ENCODE measurements at places on chromosomes 6 and 20. TPM values are rescaled to one million over a fixed set of nuclear protein-coding genes. Genes with fewer than 3 reads are reported as not detected.

- no peak for DNase-seq
Measured at GRCh38 chr6:81690073-81690472, 62.4 kb downstream of the TENT5A start.

CLDN20 gene
- total RNA-seq, result not detected

DNA sequence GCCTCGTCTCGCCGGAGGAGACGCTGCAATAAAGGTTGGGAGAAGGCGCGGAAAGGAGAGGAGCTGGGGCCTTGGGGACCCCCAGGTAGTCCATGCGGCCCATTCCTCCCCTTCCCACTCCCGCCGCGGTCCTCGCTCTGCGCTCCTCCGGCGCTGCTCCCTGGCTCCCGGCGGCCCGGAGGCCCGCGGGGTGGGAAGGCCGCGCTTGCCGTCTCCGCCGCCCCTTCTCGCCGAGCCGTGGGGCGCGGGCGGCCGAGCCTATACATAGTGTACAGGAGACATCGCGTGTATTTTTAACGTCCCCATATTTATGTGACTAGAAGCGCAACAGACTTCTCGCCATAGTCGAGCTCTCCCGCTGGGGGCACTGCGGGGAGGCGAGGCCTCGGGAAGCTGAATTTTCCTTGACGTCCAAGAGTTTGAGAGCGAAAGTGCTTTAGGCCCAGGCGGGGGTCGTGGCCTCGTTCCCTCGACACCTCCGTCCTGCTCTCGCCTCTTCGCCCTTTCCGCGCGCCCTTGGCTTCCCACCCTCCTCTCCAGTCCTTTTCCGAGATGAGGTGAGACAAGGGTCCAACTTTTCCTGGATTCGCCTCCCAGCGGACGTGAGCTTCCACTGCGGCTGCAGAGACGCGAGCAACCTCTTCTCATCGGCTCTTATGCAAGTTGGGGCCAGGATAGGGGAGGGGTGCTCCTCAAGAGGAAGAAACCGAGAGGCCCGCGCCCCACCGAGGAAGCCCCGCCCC lies 29.0 kb downstream of the SLC12A5 start:
- peak; percentile 69 for DNase-seq

GRCh38 chr6:36769183-36769675 lies 70.0 kb downstream of the CPNE5 start:
- no peak for DNase-seq

PPIL6 gene
- 0.11 TPM for total RNA-seq

MAVS gene
- 35.2 TPM for total RNA-seq

GRCh38 chr6:30037182-30037788 lies 23.8 kb upstream of the POLR1H start:
- no peak for DNase-seq

DNA sequence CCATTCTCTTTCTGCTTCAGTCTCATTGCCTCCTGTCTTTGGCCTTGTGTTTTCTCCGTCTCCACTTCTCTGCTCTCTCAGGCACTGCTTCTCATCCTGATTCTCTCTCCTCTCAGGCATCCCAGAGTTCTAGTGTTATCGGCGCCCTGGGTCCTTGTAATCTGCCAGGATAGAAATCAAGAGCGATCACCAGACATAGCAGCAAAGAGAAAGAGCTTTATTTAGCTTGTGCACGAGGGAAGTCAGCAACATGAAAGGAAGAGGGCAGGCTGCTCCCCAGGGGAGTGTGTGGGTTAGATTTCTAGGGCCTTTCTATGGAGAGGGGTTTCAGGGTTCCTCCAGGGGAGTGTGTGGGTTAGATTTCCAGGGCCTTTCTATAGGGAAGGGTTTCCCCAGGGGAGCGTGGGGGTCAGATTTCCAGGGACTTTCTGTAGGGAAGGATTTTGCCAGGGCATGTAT lies 32.5 kb downstream of the SUN5 start:
- peak; percentile 51 for DNase-seq

DNA sequence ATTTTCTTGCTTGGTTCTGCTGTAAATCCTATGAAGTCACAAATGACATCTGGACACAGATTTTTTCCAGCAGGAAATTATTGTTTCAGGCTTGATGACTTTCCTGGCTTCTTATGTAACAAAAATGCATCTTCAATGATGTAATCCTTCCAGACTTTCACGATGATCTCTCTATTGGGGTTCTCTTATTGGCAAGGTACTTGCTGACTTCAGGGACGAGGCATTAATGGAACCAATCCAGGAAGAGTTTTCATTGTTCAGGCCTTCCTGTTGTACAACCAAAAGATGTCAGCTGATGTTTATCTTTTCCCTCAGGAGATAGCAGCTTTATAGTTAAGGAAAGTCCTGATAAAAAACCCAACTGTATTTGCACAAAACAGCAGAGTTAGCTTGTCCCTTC lies 118.5 kb upstream of the MMS22L start:
- no peak for DNase-seq

- DNase-seq, result no peak
Measured at GRCh38 chr6:87660226-87660911, 41.7 kb downstream of the AKIRIN2 start.

PMEPA1 gene
- total RNA-seq, result 56.8 TPM

GRCh38 chr6:43762966-43763695 lies 6.9 kb upstream of the VEGFA start:
- no peak for DNase-seq

GRCh38 chr6:37910998-37911397 lies 91.5 kb downstream of the ZFAND3 start:
- no peak for DNase-seq

- DNase-seq, result no peak
Measured at GRCh38 chr6:51350308-51350904, 531.7 kb downstream of the TFAP2B start.

DNA sequence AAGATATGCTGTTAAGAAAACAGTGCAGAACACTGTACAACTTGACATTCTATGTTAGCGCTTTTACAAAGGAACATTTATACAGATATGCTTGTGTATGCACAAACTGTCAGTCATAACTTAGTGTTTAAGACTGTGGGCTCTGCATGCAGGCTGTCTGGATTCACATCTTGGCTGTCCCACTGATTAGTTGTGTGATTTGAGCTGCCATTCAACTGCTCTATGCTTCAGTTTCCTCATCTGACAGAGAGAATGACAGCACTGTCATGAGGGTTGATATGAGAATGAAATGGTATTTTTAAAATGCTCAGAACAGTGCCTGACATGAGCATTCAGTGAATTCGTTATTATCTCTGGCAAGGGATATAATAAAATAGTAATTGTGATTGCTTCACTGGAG lies 8.7 kb downstream of the SLC25A27 start:
- no peak for DNase-seq

INSM1 gene
- not detected for total RNA-seq

OTOR gene
- total RNA-seq, result not detected

DBNDD2 gene
- 100 TPM for total RNA-seq

GSTA3 gene
- total RNA-seq, result not detected

DNA sequence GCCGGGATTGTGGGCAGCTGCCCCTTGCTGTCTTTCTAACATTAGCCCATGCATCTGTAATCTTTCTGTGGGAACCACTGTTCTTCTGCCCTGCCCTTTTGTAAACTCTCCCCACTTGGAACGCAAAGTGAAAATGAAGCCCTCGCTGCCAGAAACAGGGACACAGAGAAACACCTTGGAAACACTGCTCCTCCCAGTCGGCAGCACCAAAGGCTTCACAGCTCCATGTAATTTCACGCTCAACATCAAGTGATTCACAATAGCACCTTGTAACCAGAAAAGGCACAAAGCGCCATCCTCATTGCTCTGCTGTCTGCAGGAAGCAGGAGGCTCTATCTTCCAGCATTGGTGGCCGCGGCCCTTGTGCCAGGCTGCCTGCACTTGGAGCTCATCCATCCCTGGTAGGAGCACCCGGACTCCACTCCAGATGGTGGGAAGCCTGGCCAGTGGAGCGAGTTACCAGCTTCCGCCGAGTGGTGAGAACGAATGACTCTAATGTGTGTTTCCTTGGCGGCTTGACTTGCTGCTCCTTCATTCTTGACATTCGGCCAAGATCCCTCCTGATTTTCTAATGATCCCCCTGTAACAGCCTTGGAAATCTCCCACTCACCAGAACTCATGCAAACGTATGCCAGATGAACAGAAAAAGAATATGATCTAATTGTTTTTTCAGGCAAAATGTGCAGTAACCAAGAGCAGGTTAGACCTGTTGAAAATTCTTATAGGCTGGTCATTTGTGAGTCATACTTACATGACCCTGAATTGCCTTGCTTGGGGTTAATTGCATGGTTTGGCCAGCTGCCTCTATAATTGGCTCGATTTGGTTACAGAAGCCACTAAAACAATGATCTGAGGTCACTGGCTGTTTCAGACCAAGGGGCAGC lies 169.1 kb upstream of the CDYL start:
- no peak for DNase-seq

PBOV1 gene
- total RNA-seq, result not detected

PROCR gene
- 241 TPM for total RNA-seq

DNA sequence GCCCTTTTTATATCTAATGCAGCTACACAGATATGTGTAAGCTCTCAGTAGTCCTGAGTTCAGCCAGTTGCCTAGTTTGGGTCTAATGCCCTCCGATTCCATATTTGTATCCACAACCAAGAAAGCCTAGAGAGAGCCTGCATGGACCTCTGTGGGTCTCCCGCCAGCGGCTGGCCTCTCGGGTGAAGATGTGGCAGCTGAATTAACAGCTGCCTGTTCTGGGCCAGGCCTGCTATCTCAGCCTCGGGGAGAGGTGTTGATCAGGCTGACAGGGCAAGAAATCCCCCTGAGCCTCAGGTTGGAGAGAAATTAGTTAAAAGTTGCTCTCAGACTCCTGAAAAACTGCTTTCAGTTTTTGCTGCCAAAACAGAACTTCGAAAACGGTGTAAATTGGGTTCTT lies 19.8 kb downstream of the PTK7 start:
- DNase-seq, result no peak

BPIFA3 gene
- not detected for total RNA-seq

MCHR2 gene
- total RNA-seq, result not detected

SAPCD1 gene
- total RNA-seq, result not detected

DNA sequence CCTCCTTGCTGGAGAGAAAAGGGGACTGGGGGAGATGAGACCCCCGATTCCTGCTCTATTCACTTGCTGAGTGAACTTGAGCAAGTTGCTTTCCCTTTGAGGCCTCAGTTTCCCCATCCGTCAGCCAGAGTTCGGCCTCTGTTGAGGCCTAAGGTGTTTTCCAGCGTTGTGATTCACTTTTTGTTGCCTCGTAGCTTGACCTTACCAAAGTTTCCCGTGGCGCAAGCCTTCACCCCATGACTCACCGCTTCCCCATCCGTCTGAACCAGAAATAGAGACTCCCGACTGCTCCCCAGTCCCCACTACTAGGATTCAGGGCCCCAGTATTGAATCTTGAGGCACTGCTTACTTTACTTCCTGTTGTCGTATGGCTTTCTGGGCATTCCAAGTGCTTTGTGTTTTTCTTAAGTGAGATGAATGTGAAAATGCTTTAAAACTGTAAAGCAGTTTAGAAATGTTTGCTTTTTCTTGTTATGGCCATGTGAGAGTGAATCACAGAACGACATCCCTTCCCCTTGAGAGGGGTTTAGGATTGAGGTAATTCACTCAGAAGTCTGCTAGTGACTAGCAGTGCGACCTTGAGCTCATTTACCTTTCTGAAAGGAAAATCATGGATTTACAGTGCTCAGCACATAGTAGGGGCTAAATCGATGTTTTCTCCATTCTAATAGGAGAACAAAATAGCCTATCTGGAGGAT lies 1.2 kb downstream of the CHMP4B start:
- DNase-seq, result peak; percentile 53

FAXC gene
- total RNA-seq, result not detected

TRIM40 gene
- not detected for total RNA-seq

GRCh38 chr6:64815718-64816117 lies 891.3 kb downstream of the EYS start:
- DNase-seq, result no peak

GJA1 gene
- 85.0 TPM for total RNA-seq

TRPC4AP gene
- total RNA-seq, result 54.1 TPM

CCN2 gene
- total RNA-seq, result 916 TPM

GRCh38 chr6:155213611-155214372 lies 50.0 kb upstream of the CLDN20 start:
- no peak for DNase-seq

DNA sequence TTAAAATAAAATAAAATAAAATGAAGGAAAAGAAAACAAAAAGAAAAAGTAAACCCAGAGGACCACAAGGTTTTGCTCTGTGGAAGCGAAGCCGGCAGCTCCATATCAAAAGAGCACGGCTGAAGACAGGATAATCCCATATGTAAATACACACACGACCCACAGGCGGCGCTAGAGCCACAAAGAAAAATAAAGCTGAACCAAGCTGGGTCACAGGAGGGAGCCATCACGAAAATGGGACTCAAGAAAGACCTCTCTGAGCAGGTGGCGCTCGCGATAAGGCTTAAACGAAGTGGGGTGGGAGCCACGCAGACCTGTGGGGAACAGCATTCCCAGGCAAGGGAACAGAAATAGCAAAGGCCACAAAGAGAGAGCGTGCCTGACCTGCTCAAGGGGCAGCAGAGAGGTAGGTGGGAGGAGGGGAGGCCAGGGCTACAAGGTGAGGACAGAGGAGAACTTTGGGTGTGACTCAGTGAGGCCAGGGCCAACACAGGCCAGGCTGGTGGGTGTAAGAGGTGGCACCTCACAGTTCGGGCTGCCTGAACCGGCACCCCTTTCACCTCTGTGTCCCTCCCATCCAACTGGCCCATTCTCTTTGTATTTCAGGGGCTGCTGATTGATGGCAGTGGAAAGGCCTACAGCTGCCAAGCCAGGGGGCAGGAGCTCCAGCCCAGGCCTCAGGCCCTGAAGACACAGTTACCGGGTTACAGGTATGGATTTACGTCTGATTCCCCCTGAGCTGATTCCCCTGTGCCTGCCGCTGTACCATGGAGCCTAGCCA lies 26.0 kb downstream of the PTGIS start:
- DNase-seq, result no peak

DNA sequence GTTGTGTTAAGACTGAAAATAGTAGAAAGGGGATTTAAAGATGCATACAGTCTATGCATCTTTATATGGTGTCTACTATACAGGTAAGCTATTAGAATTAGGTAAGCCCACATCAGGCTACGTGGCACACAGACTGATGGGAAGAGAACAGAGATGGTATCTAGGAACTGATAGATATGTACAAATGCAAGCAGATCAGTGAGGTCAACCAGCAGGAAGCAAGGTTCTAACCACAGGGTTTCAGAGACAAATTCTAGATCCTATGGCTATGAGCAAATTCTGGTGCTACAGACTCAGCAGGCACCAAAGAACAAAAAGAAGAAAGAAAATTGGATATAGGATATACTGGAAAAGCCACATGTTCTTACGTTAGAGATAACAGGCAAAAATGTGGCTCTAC lies 110.6 kb downstream of the TRDN start:
- DNase-seq, result no peak

COL9A1 gene
- total RNA-seq, result 0.21 TPM

Measured in ascending aorta (tissue), 2 donors.